ENCODE measurements at places on chromosomes 5 and 9.

- H3K4me3 ChIP-seq: peak overlapping the region; percentile 66
- no peak for DNase-seq
- H3K27ac ChIP-seq: peak overlapping the region; percentile 46
- no peaks in the 10 kb centered on the region for H3K27me3 ChIP-seq
- peaks cover 14% of the 10 kb centered on the region for H3K4me1 ChIP-seq
These were observed 974 bp downstream of the CLINT1 start for GRCh38 chr5:157857816-157858526.

GRCh38 chr9:137168904-137169856, 671 bp downstream of the LRRC26 start:
- no peak overlapping the region for H3K27ac ChIP-seq
- no peaks in the 10 kb centered on the region for H3K4me1 ChIP-seq
- peaks cover 82% of the 10 kb centered on the region for H3K27me3 ChIP-seq
- peak overlapping the region; percentile 22 for H3K4me3 ChIP-seq
- H3K36me3 ChIP-seq: no peaks in the 10 kb centered on the region

DNA sequence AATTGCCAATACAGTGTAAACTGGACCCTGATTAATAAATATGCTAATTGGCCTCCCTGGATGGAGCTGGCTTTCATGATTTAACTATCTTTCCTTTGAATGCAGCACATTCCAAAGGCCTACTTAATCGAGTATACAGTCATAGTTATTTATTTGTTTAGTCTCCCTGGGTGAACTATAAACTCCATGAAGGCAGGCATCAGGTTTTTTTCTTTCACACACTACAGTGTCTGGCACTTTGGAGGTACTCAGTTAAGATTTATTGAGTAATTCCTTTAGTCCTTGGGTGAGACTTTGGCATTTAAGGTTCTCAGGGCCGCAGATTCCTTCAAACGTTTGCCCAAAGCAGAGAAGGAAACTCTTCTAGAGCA, 20.5 kb downstream of the RUSC2 start:
- peaks cover 41% of the 10 kb centered on the region for H3K4me1 ChIP-seq
- no peak overlapping the region for H3K4me3 ChIP-seq
- H3K36me3 ChIP-seq: peaks cover 15% of the 10 kb centered on the region
- no peaks in the 10 kb centered on the region for H3K27me3 ChIP-seq
- no peak for DNase-seq
- H3K27ac ChIP-seq: peak overlapping the region; percentile 98

- peak overlapping the region; percentile 9 for H3K27ac ChIP-seq
- H3K27me3 ChIP-seq: no peaks in the 10 kb centered on the region
- no peak for DNase-seq
- H3K4me3 ChIP-seq: no peak overlapping the region
- peaks cover 22% of the 10 kb centered on the region for H3K4me1 ChIP-seq
These were observed 191.2 kb downstream of the PIK3R1 start for GRCh38 chr5:68406767-68407241.

DNA sequence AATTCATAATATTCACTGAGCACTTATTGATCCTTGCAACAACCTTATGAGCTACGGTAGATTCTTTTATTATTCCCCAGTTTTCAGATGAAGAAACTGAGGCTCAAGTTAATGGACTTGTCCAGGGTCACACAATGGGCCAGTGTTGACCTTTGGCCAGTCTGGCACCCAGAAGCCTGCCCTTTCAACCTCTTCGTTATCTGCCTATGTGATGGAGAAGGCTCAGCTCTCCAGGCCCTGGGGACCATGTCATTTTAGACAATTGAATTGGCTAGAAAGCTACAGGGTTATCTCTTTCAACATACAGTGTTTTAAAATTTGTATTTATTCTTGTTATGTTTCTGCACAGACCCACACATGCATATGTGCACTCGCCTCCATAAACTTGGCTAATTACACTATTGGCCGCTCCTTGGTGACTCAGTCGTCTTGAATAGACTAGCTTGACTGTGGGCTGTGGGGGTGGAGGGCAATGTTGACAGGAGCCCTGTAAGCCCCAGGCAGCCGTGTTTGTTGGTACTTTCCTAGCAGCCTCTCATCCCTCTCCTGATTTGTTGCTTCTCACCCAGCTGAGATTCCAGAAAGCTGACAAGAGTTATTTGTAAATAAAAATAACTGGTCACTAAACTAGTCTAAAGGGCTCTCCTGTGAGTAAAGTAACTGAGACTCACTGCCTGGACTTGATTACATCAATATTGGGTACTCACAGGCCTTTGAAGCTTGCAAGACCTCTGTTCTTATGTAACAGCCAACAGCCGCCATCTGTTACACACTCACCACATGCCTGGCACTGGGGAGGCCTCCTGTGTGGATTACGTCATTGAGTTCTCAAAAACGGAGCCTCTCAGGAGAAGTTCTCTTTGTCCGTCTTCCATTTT, 8.5 kb upstream of the ANGPTL2 start:
- DNase-seq: no peak
- H3K27ac ChIP-seq: no peak overlapping the region
- no peaks in the 10 kb centered on the region for H3K36me3 ChIP-seq

GRCh38 chr5:153340738-153341137, 149.7 kb upstream of the GRIA1 start:
- H3K4me3 ChIP-seq: no peak overlapping the region
- no peak overlapping the region for H3K27ac ChIP-seq
- no peaks in the 10 kb centered on the region for H3K4me1 ChIP-seq
- H3K36me3 ChIP-seq: no peaks in the 10 kb centered on the region
- DNase-seq: no peak

DNA sequence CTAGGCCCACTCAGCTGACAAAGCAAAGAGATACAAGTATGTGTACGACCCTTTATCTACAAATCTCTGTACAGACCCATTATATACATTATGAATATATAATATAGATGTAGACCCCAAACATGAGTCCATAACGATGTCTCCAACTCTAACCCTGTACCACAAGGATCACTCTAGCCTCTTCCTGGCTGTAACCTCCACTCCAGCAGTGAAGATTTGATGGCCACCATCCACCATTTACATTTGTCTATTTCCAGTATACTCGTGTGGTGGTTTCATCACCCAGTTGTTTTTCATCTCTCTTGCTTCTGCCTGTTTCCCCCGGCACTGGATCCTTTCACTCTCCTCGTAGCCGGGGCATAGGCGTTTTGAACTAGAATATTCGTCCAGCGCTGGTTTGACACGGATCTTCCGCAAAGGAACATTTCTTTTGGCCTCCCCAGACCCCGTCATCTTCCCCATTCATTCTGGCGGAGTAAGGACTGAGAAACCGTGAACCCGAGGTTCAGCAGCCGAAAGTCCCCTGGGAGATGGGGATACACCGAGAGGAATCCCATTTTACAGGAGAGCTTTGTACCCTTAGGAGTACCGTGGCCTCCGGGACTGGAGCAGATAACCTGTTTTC, 828 bp upstream of the TRIO start:
- no peaks in the 10 kb centered on the region for H3K36me3 ChIP-seq
- peaks cover 19% of the 10 kb centered on the region for H3K4me1 ChIP-seq
- H3K27ac ChIP-seq: peak overlapping the region; percentile 87
- H3K4me3 ChIP-seq: peak overlapping the region; percentile 99
- DNase-seq: no peak
- no peaks in the 10 kb centered on the region for H3K27me3 ChIP-seq

DNA sequence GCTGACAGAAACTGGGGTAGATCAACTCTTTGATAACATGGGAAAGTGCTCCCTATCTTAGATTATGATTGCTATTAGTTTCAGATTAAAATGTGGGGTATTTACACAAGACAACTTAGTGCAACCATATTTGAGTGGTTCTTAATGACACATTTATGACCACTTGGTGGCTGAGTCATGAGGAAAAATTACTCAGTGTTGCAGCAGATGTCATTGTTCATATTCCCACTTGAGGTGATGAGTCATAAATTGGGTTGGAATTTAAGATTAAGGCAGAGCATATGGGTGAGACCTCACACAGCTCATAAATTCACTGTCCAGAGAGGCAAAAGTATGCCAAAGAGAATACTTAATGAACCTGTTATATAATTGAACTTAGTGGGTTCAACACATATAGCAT, 408.3 kb downstream of the DMRT2 start:
- peaks cover 23% of the 10 kb centered on the region for H3K4me1 ChIP-seq
- peak overlapping the region; percentile 13 for H3K27ac ChIP-seq
- no peak for DNase-seq
- H3K27me3 ChIP-seq: no peaks in the 10 kb centered on the region
- H3K4me3 ChIP-seq: no peak overlapping the region

GRCh38 chr5:169417676-169418075, 116.7 kb upstream of the SLIT3 start:
- H3K27me3 ChIP-seq: no peaks in the 10 kb centered on the region
- H3K36me3 ChIP-seq: no peaks in the 10 kb centered on the region
- DNase-seq: no peak

- H3K36me3 ChIP-seq: no peaks in the 10 kb centered on the region
- peak; percentile 65 for DNase-seq
- no peak overlapping the region for H3K4me3 ChIP-seq
- H3K27me3 ChIP-seq: no peaks in the 10 kb centered on the region
- no peak overlapping the region for H3K27ac ChIP-seq
These were observed 333.3 kb downstream of the ARRDC3 start for GRCh38 chr5:91049800-91050199.

DNA sequence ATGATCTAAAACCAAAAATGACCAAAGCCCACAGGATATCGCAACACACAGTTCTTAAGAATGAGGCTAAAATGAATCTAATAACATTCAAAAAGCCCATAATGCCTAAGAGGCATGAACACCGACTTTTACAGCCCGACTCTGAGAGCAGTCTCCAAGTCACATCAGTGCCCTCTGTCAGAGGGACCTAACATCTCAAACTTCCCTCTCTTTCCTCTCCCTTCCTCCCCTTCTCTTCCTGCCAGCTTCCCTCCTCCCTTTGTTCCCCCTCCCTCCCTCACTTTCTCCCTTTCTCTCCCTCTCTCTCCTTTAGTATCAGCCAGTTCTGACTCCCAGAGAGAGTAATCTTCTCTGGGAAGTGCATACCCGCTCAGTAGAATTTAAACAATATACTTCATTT, 154.4 kb downstream of the GLIS3 start:
- no peak for DNase-seq
- peaks cover 11% of the 10 kb centered on the region for H3K4me1 ChIP-seq
- no peak overlapping the region for H3K27ac ChIP-seq
- H3K27me3 ChIP-seq: no peaks in the 10 kb centered on the region
- H3K36me3 ChIP-seq: no peaks in the 10 kb centered on the region

DNA sequence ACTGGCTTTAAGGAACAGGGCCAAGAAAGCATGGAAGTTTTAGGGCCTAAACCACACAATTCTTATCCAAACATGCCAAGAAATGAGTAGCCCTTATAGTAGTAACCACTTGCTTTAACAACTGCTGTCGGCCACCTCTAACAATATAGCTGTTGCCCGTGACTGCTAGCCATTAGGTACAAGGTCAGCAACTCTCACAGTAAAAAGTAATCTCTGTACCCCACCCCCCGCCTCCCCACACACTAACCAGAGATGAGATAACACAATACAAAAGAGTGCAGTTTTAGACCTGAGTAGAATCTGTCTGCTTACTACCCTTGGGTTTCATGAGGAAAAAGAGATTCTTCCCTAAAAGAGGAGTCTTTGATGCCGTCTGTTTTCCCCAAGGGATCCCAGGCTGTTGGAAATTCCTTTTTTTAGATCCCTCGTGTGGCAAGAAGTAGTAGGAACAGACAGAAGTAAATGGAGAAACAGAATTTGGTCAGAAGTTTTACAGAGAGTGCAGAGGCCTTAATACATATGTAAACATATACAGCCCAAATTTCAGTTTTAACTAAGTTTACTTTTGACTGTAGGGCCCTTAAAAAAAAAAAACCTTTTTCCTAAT, 94.3 kb downstream of the WDR41 start:
- no peaks in the 10 kb centered on the region for H3K4me1 ChIP-seq
- no peaks in the 10 kb centered on the region for H3K36me3 ChIP-seq
